Stimulated activated CD8-positive, alpha-beta memory T cell treated with anti-CD3 and anti-CD28 coated beads, Interleukin-2, amount 100 ng/mL, for 48 hours (primary cell): ENCODE measurements at places on chromosomes 11 and 22.

GRCh38 chr22:50209893-50210292, 9.1 kb downstream of the SELENOO start:
- peak; percentile 50 for DNase-seq

- no peak for DNase-seq
Measured at GRCh38 chr11:11476971-11477645, 124.1 kb upstream of the CSNK2A3 start.

- DNase-seq, result no peak
Measured at GRCh38 chr11:68469642-68470041, 9.1 kb downstream of the PPP6R3 start.

- no peak for DNase-seq
Measured at GRCh38 chr11:83693306-83693992, 407.3 kb upstream of the CCDC90B start.

DNA sequence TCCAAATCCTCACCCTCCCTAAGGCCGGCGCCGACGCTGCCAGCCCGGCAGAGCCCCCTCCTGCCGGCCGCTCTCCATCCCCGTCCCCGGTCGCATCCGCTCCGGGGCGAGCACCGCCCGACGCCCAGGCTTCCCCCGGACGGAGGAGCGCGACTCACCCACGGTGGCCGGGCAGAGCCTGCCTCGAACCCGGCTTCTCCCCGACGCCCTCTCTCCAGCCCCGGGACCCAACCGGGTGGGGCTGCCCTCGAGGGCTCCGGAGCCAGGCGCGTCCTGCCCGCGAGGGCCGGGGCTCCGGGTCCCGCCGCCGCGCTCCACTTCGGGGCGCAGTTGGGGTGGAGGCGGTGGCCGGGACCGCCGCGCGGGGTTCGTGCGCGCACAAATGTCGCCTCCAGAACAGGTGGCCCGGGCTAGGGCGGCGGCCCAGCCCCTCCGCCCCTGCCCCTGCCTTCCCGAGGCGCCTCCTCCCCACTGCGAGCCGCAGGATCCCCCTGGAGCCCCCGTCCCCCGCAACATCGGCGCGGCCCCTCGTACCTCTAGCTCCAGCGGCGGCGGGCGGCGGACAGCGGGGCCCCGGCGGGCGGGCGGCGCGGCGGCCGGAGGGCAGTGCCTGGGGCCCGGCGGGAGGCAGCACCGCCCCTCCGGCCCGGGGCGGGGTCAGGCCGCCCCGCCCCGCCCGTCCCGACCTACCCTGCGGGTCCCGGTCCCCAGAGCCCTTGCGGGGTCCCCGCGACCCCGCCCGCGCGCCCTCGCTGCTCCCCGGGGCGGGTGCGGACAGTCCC, at the start of gene A4GALT:
Gene A4GALT (minus strand): TSS at position 608 of the 782 bp plus-strand sequence. CDS start 26,919 bp downstream, outside the sequence.
- no peak for DNase-seq
